PC-3 (cell line): ENCODE measurements at places on chromosomes 3 and 15.

DNA sequence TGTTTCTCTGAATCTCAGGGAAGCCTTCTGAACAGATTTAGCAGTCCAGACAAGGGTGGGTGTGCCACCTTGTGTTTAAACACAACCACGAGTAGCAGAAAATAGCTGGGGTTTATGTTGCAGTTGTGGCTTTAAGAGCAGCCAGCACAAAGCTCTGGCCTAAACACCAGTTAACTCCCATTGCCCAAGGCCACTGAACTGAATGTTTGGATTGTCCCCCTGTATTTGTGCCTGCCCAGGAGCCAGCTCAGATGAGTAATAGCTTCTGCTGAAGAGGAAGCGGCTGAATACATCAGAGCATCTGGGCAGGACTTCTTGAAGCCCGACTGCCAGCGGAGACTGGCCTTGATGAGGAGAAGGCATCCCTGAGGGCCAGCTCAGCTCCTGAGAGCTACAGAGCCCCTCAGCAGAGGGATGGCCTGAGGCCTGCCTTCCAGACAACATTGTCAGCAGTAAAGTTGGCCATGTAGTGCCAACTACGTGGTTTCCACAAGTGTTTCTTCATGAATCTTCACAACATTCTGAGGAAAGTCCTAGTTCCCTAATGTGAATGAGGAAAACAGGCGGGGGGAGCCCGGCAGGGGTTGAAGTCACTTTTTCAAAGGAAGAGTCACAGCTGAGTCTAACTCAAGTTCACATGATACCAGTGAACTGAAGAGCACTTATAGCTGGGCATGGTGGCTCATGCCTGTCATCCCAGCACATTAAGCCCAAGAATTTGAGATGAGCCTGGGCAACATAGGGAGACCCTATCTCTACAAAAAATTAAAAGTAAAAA lies 65.8 kb upstream of the ZBTB38 start:
- DNase-seq = peak; percentile 48

DNA sequence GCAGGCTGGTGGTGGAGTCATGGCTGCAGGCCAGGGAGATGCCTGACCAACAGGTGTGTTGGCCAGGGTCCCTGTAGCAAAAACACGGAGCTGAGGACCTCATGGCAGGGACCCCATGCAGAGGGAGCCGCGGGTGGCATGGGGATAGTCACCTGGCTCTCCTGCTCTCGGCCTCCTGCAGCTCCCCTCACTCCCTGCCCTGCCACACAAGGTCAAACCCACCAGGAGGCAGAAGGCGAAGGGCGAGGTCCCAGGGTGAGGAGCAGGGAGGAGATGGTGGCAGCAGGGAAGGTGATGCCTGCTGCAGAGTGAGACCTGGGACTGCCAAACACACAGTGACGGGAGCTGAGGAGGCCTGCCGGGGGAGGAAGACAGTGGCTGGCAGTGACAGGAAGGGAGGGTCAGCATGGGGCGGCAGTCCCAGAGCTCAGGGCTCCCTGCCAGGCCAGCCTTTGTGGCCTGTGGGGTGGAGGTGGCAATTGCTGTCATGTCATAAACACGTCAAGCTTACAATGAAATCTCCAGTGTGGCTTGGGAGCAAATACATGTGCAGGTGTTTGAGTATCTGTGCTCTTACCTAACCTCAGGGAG lies 144.3 kb downstream of the TJP1 start:
- DNase-seq = no peak

DNA sequence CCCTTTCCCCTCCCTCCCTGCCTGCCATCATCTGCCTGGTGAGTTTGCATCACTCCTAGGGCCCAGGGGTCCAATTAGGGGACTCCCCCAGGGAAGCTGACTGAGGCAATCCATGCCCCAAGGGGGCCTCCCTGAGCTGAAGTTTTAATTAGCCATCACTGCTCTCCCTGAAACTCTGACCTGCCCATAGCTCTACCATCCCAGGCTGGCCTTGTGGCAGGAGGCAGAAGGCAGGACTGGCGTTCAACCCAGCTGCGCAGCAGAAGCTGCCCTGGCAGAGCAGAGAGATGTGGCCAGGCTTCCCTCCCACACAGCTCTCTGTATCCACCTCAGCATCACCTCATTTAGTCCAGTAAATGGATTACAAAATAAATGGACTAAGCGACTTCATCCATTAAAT lies 7.7 kb upstream of the C15orf39 start:
- DNase-seq = no peak

DNA sequence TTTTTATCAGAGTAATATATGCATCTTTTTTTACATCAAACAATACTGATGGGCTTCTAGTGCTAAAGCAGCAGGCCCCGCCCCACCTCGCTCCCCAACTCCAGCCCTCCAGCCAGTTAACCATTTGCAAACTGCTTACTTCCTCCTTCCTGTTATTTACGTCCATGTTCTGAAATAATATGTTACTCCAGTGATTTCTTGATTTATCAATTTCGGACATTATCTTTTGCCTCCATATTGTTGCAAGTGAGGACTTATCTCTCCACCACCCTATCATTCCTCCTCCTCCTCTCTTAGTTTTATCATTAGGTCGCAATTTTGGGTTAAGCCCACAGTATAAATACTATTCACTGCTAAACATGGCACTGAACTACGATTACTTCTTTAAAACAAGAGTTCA lies 39.5 kb downstream of the ZNF710 start:
- DNase-seq = no peak

DNA sequence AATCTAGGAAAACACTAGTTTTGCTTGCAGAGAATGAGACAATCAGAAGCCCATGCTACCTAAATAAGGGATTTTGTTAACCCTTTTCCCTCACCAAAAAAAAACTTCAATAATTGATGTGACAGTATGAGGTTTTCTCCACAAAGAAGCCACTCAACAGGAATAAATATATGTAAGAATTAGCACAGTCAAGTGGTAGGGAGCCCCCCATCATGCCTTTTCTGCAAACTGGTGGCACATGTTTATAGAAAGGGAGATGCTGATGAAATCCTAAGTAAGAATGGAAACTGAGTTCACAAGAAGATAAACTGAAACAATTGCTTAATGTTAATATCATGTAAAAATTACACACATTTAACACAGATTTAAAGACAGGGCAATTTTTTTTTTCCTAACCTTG lies 51.0 kb downstream of the PHC3 start:
- no peak for DNase-seq

DNA sequence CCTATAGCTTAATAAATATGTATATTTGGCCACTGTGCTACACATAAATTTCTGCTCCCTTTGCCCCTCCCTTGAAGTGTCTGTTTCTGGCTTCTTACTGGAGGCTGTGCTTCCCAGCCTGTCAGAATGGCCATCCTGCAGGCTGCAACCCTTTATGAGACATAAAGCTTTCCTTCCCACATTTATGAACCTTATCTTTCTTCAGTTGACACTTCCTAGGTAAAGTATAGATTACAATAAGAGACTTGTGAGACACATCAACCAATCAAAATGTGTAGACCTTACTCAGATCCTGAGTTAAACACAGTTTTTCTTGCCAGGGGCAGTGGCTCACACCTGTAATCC lies 29.5 kb downstream of the SCN11A start:
- DNase-seq = no peak

DNA sequence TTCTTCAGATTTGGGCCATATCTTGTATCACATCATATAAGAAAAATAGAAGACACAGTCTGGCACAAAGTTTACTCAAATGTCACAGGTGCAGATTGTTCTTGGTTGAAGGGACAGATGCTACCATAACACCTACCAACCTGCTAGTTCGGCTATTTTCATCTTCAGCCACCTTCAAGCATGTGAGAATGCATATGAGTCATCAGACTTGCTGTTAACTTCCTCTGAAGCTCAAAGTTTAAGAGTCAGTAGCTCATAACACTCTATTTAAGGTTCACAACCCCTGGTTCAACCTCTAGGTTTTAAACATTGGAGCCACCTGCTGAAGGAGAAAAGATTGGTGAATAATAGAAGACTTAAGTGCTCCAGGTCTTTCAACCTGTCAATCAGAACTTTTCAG lies 522.8 kb downstream of the NLGN1 start:
- DNase-seq = peak; percentile 32

DNA sequence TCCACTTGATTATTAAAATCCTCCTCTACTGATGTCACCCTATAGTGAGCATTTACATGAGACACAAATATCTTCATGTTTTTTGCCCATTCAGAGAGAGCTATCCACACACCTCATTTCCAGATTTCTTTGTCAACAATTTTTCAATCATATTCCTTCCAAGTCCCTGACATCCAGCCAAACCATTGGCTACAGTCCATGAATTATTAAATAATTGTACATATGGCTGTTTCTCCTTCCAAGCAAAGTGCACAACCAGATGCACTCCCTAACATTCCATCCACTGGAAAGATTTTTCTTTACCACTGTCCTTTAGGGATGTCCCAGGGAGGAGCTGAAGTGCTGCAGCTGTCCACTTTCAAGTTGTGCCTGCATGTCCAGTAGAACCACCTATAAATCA lies 328.0 kb upstream of the MDFIC2 start:
- no peak for DNase-seq

DNA sequence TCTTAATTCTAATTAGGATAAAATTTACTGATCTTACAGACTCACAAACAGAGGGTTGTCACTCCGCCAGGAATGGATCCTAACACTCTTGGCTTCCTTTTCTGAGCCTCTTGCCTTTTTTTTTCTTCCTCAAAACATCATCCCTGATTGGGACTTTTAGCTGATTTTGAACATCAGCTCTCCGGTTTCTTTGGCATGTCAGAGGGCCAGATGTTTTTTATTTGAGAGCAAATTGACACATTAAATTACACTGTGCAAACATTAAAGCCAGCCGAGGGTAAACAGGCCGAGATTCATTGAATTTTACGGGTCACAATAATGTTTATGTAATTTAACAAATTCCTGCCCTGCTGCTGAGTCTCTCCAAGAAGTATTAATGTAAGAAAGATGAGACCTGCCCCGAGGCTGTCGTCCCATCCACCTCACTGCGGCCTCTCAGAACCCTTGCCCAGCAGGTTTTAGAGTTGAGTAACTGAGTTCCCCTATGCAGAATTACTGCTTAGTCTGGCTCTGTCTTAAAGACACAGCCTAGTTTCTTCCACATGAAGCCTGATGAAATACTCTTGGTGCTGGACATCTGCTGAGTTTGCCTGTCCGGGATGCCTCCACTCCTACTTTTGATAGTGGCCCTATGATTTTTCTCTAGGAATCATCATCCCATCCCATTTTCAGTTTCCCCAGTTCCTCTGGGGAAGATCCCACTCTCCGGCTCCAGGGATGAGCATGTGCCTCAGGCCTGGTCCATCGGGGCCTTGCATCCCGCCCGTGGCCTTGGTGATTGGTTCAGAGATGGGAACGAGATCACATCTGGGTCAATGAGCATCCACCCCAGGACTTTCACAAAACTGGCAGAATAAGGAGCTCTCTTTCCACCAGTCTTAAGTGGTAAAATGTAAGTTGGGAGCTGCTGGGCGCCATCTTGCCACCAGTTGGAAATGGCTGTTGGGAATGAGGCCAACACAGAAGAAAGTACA lies 226.6 kb upstream of the TLE3 start:
- peak; percentile 94 for DNase-seq

DNA sequence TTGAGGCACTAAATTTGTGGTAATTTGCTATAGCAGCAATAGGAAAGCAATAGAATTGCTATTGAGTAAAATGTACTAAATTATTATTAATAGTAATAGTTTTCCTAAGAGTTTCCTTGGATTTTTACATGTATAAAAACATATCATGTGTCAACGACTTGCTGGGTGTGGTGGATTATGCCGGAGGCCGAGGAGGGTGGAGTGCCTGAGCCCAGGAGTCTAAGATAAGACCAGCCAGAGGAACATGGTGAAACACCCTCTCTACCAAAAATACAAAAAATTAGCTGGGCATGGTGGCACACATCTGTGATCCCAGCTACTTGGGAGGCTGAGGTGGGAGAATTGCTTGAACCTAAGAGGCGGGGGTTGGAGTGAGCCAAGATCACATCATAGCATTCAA lies 749.9 kb downstream of the TBL1XR1 start:
- DNase-seq = no peak

DNA sequence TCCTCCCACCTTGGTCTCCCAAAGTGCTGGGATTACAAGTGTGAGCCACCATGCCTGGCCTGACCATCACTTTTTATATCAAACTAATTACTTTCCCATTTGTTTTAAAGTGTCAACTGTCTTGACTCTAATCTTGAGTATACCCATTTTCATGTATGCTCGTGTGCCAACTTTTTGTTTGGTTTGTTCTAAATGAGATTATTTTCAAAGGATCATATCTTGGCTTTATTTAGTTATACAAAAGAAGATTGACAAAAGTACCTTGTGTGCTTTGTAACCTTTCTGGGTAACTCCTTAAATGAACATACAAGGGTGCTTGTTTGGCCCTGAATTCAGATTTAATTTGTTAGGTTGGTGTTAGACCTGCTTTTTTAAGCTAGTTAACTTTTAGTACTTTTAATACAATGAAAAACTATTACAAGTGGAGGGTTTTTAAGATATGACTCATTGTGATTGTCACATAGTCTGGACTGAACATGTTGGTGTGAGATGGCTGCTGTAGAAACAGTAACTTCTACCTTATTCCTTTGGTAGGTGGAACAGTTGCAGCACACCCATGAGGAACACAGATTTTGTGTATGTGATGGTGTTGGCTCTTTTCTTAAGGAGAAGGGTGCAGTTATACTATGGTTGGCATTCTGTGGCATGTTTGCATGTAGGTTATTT lies 10.7 kb downstream of the KIF23 start:
- DNase-seq = no peak

GRCh38 chr3:14256046-14256445 lies 77.4 kb downstream of the LSM3 start:
- DNase-seq = no peak

GRCh38 chr15:98983334-98983733 lies 24.3 kb downstream of the PGPEP1L start:
- peak; percentile 77 for DNase-seq

DNA sequence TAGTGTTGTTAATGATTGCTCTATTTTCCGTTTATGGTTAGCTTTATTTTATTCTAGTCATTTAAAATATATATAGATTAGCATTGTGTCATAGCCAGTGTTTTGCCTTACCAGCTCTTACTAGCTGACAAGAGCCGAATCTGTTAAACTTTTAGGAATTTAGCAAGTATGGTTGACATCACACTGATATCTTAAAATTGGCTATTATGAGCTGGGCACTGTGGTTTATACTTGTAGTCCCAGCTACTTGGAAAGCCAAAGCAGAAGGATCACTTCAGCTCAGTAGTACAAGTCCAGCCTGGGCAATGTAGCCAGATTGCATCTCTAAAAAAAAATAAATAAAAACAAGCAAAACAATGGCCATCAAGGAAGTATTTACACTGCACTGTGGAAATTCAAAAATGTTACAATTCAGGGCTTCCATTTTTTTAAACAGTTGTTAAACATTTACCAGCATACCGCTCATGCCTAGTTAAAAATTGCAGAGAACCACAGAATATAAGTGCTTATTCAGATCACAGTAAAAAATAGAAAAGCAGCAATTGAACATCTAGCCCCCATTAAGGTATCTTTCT lies 208.4 kb upstream of the CGNL1 start:
- no peak for DNase-seq

DNA sequence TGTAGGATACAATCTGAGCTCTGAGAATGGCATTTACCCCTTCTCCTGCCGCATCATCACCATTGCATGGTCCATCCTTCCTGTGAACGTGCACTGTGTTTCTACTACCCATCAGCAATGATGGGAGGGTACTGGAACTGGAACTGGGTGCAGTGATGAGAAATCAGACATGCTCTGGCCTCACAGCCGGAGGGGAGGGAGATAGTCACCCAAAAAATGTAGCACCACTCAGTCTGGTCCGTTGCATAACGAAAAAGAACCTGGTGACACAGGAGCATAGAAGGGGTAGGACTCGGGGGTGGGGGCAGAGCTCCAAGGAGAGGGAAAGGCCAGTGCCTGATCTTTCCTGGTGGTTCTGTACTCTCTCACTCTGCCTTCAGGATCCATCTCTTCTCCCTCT lies 205.0 kb downstream of the RPLP1 start:
- DNase-seq = no peak
